Daoy (cell line): ENCODE measurements at places on chromosomes 5 and 9.
A peak's percentile ranks its signal among the peaks of the same experiment; 100 is the strongest.

GRCh38 chr9:92961627-92962302 is 14.4 kb downstream of the FGD3 start:
- DNase-seq: no peak

- DNase-seq: no peak
Observed at GRCh38 chr5:80127116-80127552, 92.0 kb downstream of the THBS4 start.

DNA sequence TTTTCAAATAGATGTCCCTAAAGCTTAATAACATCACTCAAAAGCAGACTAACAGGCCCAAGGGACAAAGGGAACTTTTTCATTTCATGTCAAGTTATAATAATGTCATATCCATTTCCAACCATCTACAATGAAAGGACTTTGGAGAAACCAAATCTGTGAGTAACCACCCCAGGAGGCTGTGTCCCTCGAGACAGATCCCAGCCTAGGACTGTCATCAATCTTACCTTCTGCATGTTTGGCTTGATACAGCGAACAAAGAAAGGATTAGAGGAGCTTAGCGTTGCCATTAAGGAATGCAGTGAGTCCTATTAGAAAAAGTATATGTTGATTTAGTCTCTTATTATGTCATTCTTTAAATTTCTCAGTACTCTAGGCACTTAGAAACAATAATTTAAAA is 137.8 kb upstream of the RETREG1 start:
- DNase-seq: no peak

GRCh38 chr9:13279284-13280141 is at the start of gene MPDZ:
Gene MPDZ, minus strand, starts transcription at chr9:13279692. Its CDS starts 29,377 bp downstream, at chr9:13250315.
- peak; percentile 87 for DNase-seq

DNA sequence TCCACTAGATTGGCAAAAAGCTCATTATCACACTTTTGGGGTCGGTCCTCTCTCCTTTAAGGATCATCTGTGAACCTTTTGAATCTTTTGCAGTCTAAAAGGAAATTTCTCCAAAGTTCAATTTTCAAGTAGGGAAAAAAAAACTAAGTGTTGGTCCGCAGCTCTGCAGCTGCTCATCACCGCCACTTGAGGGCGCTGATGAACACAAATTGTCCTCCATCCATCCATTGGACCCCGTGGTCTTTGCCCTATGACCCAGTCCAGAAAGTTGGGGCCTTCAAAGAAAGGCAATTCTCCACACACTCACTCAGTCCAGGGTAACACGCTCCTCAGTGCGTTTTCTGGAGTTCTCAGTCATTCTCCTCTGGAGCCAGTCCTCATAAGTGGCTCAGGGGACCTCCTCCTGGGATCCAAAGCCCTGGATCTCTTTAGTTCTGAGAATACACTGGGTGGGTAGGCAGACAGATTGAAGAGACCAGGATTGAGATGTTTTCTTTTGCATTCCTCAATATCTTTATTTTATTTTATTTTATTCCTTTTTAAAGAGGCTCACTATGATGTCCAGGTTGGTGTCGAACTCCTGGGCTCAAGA is 63.6 kb upstream of the SLC28A3 start:
- peak; percentile 15 for DNase-seq

DNA sequence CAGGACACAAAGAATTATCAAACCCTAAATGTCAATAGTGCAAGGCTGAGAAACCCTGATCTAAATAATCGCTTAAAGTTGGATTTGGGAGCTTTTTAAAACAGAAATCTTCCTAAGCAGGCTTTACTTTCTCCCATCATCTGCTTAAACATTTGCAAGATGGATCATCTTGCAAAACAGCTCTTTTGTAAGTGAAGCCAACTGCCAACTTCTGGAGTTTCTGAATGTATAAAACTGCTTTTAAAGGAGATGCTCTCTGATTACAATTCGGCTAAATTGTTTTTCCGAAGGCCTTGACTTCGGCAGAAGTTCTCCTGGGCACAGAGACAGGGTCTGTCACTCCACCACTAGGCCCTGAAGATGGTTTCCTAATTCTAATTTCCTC is 1.3 kb downstream of the PTPN3 start:
- no peak for DNase-seq

- DNase-seq: peak; percentile 28
Observed at GRCh38 chr5:11075035-11075805, 314.2 kb upstream of the DAP start.

DNA sequence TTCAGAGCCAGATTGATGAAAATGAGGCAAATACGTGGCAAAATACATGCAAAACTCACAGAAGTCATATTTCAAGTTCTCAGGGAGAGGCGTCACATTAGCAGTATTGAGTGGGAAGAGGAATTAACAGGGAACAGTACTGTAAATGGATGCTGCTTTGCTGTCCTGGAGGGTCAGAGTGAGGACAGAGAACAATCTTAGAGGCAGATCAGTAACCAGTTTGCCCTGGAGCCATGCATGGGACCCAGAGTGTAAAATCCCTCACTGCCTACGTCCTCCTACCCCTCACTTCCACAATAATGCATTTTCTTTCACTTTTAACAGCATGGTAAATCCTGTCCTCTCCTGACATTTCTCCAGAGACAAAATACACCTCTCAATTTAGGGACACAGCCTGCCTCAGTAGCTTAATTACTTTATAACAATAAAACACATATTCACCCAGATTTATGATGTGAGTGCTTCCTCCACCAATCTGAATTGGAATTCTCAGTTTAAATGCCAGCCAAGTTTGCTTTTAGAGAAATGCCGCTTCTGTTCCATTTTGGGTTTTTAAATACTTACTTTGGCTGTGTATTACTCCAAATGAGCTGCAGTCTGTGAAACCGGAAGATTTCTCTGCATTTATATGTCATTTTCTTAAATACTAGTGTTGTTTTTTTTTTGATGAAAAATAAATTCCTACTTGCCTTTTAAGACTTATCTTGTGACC is 70.0 kb downstream of the LMNB1 start:
- no peak for DNase-seq
